DND-41 (cell line): ENCODE measurements at places on chromosomes 4 and X.

DNA sequence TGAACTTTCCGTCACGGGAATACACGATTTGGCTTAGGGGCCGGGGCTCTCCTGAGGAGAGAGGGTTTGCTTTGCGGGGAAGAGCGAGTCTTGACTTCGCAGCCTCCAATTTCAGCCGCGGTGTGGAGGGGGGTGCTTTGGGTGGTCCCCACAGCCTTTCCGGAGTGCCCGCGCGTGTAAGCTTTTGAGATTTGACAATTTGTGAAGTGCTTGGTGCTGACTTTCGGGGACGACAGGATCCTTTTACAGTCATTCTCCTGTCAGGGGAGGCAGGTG, 355 bp downstream of the SCML1 start:
- DNase-seq, result no peak

- DNase-seq, result no peak
Measured at GRCh38 chrX:39563178-39563577, 534.6 kb downstream of the BCOR start.

DNA sequence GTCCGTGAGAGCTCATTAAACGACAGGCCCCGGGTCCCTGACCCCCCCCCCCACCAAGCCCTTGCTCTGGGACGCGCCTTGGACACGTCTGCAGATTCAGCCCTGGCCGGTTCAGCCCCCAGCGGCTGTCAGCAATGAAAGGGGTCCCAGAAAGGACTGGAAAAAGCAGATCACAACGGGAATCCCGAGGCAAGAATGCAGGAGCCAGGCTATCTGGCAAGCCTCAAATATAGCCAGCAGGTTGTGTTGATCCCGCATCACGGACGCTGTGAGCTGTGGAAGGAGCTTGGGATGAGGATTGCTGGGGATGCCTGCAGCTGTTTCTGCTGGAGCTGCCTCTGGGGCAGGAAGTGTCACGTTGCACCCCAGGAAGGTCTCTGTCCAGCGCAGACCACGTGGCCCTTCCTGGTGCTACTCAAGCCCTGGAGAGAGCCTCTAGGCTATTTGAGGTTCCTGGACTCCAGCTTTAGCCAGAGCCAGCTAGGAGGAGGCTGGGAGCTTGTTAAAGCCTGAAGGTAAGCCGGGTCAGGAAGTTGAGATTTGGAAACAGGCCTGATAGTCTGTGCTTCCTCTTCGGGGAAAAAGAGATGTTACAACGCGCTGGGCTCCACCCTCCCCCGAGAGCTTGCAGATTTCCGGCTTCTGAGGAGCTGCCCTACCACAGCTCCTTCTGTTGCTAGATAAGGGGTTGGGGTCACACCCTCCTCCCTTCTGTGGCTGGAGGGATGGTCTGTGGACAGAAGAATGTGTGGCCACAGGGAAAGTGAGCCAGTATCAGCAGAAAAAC, 19.3 kb upstream of the CSF2RA start:
- peak; percentile 27 for DNase-seq

DNA sequence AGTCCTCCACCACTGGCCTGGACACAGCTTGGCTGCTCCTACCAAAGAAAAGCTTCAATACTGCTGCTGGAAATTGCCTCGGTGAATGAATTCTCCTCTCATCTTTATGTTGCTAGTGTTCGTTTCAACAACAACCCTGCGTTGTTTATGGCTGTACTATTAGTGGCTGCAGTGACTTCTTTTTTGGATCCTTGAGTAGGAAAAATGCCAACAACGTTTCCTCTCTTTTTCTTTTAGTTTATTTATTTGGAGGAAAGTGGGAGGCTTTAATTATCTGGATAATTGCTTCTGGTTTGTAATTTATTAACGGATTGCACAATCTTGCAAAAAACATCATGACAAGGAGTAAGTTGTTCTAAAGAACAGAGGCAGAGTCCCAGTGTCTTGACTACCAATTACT, 464.1 kb upstream of the TRAM1L1 start:
- no peak for DNase-seq

GRCh38 chr4:153683763-153684181, 308 bp upstream of the TLR2 start:
- DNase-seq, result no peak

DNA sequence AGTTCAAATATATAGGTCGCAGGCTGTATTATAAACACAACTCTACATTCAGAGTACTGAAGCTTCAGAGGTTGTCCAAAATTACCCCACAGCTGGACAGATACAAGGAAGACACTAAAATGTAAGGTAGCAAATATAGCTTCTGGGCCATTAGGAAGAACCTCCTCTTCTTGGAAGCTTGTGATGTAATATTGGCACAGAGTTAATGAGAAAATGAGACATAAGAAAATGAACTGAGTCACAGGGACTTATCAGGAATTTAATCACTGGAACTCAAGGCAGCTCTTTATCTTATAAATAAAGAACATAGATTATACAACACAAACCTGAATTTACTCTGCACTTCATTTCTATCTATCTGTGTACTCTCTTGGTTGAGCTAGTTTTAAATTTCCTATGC, 344.7 kb downstream of the PCDH10 start:
- DNase-seq, result no peak
